NCI-H82 (cell line): ENCODE measurements at places on chromosomes 13 and 19.

- no peak for DNase-seq
These were observed 4.7 kb downstream of the TEX30 start for GRCh38 chr13:102768909-102769308.

DNA sequence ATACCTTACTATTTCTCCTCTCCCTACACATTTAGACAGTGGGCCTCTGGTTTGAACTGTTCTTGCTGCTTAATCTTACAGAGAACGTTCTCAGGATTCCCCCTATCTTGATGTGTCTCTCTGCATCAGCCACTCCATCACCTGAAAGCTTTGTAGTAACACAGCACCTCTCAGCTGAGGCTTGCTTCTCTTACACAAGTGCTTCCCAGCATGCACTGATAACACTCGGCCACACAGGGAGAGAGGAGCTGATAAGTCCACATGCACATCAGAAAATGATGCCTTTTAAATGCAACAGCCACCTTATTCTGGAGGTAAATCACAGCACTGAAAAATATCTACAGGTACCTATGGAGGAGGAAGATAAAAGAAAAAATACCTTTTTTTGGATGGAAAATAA, 192.2 kb upstream of the TSHZ3 start:
- DNase-seq: no peak

GRCh38 chr19:49896863-49897621, at the start of gene IL4I1:
Gene IL4I1 (minus strand): TSS chr19:49896887. CDS start chr19:49896160, 727 bp downstream.
- no peak for DNase-seq

DNA sequence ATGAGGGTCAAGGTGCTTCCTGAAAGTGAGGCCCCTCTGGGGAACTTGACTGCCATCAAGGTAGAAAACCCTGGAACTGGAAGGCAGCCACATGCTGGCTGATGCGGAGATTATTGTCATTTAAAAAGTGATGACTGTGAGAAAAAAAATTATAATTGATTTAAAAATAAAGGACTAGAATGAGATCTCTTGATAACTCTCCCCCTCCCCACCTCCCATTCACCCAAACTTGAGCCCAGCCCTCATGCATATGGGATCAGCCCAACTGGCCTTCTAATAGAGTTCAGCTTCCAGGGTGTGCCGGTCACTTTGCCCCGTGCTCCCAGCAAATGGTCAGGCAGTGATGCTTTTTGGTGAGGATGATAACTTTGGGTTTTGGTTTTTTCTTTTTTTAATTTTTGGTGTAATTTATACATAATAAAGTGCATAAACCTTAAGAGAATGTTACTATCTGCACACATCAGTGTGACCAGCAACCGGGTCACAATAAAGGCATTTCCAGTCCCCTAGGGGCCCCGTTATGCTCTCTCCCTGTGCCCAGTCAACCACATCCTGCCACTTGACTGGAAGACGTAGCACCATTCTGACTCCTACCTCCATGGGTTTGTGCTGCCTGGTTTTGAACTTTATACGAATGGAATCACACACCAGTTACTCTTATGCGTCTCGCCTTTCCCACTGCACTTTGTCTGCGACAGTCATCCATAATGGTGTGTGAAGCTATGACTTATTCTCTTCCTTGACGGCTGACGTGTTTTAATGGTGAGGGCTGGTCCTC, 187.9 kb downstream of the USP12 start:
- DNase-seq: no peak

DNA sequence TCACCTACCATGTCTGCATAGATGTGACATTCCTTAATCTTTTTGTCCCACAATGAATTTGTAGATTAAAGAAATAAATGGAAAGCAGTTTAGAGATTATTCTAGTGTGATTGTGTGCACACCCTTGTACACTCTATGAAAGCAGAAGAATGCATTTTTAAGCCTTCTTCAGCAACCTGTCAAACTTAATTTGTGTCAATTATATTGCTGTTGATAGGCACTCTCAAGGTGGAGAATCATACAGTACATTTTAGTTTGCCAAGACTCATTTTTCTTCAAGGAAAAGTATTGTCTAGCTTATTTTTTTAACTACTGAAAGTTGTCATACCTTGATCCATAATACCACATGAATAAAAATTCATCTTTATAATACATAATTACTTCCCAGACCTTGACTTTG, 1898.9 kb downstream of the OLFM4 start:
- no peak for DNase-seq

GRCh38 chr13:42039457-42039945, 8.9 kb upstream of the DGKH start:
- DNase-seq: no peak

DNA sequence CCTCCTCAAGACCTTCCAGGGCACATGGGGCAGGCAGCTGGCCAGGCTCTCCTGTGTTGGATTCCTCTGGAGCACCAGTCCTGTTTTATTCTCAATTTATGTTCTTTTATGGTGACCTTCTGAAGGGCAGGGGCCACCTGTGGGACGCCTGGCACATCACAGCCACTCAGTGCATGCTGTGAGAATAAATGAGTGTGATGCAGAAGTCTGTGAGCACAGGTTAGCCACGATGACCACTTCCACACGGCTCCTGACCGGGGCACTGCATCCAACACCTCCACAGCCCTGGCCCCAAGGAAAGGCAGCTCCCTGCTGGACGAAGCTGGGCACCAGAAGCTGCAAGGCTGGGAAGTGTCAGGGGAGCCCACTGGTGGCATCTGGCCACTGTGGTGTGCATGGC, 122.8 kb downstream of the CRYL1 start:
- DNase-seq: no peak

DNA sequence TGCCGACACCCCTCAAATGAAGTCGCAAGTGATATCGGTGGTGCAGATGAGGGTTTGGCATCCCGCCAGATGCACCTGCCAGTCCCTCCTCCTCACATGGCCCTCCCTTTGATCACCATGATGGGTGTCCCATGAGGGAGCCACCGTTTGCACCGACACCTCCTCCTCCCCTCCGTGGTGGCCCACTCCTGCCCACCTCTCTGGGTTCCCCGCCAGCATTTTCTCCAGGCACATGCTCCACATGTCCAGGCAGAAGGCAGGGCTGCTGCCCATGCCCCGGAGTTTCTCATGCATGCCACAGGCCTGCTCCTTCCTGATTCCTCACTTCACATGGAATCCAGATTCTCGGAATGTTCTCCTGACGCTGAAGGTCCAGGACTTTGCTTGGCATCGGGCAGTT, 49.3 kb downstream of the COL4A2 start:
- DNase-seq: no peak

DNA sequence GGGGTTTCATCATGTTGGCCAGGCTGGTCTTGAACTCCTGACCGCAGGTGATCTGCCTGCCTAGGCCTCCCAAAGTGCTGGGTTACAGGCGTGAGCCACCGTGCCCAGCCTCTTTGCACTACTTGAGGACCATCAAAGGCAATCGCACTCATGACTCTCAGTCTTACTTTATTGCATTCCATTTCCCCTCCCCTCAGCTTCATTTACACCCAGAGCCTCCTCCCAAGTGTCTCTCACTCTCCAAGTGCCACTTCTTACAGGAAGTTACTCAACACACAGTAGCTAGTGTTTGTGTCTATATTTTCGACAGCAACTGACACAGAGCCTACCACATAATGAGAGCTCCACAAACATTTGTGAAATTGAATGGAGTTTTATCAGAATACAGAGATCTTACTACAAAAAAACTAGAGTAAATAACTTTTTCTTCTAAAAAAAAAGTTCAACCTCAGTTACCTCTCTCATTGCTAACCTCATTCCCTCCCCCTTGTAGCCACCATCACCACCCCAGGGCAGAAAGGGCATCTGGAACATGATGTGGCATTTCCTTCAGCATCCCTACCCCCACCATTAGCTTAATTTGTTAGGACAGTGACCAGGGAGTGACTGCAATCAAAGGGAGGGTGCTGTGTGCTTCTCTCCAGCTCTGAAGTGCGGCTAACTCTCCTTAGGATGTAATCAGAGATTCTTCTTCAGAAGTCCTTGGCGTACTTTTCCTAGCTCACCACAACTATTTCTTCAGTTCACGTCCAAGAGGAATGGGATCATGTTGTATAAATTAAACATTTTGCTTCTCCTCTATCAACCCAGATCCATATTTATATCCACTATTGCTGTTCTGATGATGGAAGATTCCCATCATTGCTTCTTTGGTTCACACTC, 17.0 kb upstream of the RUBCNL start:
- no peak for DNase-seq
